ENCODE measurements at places on chromosomes 6 and 20.

GRCh38 chr20:61475729-61476128, 223.7 kb downstream of the CDH4 start:
- no peak for DNase-seq

- DNase-seq: no peak
Measured at GRCh38 chr6:131967948-131968347, 16.8 kb upstream of the CCN2 start.

DNA sequence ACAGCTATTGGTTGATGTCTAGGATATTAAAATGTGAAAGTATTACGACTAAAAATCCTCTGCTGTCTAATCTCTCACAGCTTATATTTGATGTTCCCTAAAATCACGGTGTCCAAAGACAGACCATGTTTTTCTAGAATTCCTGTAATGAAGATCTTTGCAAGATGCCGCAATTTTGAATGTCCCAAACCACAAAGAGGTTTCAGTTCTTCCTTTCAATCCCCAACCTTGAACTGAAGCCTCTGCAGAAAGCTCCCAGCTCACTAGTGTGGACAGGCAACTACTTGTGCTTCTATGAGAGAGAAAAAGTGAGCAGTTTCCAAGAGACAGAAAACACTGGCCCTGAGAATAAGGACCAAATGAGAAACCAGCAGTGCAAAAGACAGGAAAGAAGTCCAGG, 370.1 kb downstream of the FOXA2 start:
- no peak for DNase-seq

DNA sequence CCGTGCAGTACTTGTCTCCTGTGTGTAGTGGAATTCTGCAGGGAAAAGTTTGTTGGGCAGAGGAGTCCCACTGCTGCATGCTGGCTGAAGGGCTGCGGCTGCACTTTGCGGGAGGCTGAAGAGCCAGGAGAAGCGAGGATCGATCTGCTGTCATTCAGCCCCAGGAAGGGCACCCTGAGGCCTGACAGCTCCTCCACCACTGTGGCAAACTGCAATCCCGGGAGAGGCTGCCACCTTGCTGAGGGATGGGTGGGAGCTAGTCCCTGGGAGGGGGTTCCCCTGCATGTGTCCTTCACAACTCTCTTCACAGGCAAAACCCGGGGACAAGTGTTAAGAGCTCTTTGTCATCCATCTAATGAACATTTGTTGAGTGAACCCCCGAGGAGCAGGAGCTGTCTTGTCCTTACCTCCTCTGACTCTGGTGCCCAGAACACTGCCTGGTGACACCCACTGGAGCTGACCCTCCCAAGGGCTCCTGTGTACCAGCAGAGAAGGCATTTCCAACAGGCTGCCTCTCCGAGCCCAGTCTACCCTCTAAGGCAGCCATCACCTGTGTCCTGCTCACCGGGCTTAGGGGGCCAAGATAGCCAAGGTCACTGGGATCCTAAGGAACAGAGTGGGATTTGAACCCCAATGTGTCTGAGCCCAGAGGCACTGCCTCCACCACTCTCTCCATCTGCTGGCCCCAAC, 17.7 kb downstream of the PCK1 start:
- DNase-seq: no peak

GRCh38 chr20:57770852-57771720, 61.3 kb upstream of the PMEPA1 start:
- no peak for DNase-seq

- no peak for DNase-seq
Measured at GRCh38 chr6:108152446-108152845, 13.4 kb upstream of the NR2E1 start.

Data from tongue (tissue), 3 donors.